Amniotic stem cell (primary cell): ENCODE measurements at places on chromosomes 1 and 21.

DNA sequence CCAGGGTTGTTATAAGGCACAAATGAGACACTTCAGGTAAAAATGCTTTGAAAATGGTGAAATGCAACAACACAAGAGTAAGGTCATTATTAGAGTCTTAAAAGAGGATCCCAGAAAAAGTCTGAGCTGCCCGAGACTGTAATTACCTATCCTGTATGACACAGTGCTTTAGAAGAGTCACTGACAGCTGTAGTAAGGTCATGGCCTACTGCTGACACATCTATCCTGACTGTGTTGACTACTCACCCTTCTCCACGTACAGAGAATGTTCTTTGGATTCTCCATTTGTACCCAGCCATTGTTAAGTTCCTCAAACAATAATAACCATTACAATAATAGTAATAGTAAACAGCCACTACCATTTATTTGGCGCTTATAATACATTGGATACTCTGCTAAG is 104.4 kb downstream of the CACHD1 start:
- DNase-seq = no peak

DNA sequence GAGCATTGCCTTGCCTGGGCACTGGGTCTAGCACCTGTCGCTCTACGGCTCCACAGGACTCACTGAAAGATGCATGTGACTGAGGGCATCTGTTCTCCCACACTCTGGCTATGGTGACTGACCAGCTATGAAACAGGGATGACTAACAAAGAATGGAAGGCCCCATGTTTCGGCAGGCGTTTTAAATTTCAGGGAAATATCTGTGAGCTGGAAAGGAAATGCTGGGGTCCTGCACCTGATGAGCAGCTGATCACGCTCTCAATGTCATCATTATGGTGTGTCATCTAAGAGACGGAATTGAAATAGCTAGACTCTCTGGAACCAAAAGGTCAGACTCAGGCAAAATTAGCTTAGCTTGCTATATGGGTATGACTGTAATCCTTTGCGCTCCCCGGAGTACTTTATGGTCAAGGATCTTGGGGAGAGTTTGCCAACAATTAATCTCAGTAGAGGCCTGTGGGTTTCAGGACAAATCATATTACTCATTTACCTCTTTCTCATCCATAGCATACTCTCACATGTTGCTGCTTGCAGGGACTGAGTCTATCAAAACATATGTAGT is 24.5 kb upstream of the PALMD start:
- no peak for DNase-seq

DNA sequence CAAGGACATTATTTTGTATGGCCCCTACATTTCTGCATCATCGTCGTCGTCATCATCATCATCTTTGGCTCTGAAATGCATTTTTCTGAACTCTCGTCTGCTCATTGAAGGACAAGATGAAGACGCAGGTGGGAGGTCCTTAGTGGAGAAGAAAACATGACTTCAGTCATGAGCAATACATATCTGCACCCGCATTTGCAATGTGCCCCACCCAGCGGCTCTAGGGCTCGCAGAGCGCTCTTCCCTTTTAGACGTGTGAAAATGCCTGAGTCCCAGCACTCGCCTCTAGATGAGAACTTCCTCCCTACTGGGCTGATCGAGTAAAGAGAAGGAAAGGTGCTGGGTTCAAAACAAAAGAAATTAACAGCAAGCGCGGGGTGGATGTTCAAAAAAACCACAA is 10.1 kb downstream of the C1orf174 start:
- DNase-seq = no peak

GRCh38 chr21:18368205-18368604 is 35.4 kb downstream of the TMPRSS15 start:
- no peak for DNase-seq

DNA sequence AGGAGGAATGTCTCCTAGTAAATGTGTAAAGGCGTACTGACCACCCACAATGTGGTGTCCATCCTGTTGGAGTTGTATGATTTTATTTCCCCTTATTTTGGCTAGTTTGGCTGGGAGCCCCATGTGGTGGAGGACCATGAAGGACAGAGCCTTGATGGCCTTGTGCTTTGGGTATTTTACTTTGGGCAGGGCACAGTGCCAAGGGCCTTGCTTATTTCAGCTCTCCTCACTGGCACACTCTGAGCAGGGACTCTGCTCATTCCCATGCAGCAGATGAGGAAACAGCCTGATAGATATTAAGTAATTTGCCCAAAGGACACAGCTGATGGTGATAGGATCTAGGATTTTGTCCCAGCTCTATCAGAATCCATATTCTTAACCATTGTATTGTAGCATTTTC is 50.2 kb downstream of the SMYD2 start:
- no peak for DNase-seq

- no peak for DNase-seq
These were observed 1.1 kb upstream of the MAP7D1 start for GRCh38 chr1:36154765-36155407.

DNA sequence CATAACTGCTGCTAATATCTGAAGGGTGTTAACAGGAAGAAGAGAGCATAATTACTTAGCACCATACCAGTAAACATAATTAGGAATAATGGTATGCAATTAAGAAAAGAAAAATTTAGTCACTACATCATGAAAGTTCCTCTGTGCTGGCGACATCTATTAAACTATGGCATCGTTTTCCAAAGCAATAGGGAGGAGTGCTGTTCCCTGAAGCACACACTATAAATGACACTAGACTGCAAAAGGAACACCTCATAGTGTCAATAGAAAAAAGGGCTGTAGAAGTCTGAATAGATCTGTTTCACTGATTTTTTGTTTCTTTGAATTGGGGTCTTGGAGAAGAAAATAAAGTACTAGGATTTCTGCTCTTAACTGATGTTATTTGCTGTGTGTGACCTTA is 773.6 kb upstream of the B3GALT2 start:
- no peak for DNase-seq
